Gastrocnemius medialis (tissue), 4 donors: ENCODE measurements at places on chromosomes 5 and 9.

GRCh38 chr5:19189176-19189575 lies 798.8 kb downstream of the CDH18 start:
- no peak for DNase-seq

- no peak for DNase-seq
Measured at GRCh38 chr9:104506565-104506964, 2.5 kb downstream of the OR13F1 start.

DNA sequence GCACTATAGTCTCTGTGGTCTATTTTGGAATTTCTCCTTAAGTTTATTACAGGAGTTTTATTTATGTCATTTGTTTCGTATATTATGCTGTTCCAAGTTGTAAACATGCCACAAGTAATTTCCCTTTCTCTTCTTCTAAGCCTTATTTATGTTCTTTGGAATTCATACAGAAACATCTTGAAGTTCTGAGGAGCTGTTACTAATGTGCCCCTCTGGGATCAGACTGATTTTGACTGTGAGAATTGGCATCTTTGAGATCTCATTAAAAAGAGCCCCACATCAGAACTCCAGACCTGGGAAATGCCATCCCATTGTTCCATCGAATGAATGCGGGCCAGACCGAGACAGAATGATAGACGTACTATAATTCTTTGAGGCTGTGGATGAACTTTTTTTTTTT lies 138.8 kb upstream of the CD180 start:
- DNase-seq, result no peak

DNA sequence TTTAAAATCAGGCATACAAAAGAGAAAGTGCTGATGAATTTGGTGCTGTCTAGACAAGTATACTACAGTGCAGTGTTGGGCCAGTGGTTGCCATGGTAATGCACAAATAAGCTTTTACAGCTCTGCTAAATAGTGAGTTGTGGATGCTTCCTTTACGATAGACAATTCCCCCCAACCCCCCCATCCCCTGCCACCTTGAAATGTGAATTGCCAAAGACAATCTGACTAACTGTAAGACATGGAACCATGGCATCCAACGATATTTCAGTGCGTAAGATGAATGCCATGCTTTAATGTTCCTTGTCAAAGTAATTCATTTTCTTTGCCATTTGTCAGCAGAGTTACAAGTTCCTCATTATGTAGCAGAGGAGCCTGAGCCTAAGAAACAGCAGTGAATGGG lies 91.5 kb upstream of the NREP start:
- no peak for DNase-seq

- no peak for DNase-seq
Measured at GRCh38 chr9:135494791-135495559, 5.5 kb upstream of the MRPS2 start.

GRCh38 chr9:77163884-77164283 lies 13.4 kb upstream of the VPS13A start:
- no peak for DNase-seq

DNA sequence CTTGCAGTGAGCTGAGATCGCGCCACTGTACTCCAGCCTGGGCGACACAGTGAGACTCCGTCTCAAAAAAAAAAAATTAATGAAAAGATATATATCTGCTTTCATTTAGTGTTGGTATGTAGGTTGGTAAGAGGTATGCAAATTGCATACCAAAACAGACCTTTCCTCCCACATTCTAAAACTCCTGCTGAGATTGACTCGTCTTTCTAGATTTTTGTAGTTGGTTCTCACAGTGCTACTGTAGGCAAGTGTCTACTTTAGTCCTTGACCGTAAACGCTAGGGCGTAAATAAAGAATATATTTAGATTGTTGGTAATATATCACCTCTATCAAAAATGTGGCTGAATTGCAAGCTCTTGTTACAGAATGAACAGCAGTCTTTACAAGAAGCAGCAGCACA lies 445.9 kb downstream of the CHSY3 start:
- no peak for DNase-seq

DNA sequence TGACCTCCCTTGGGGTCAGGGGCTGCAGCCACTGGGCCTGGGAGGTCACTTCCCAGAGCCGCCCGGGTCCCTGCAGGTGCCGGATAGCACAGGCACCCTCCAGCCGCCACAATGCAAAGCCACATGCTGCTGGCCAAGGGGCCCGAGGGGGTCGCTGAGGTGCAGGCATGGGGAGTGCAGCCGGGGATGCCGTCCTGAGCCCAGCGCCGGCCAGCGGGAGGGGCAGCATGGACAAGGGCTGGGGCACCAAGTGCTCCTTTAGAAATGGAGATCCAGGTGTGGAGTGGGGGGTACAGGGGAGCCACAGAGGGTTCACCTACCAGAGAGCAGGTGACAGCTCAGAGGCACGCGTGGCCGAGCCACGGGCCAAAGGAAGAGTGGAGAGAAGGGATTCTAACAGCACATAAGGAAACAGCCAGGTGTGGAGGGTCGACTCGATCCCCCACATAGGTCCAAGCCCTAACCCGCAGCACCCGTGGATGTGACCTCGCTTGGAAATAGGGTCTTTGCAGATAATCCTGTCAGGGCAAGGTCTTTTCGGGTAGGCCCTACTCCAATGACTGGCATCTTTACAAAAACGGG lies 24.7 kb downstream of the ZDHHC11B start:
- no peak for DNase-seq

GRCh38 chr5:69242215-69242927 lies 7.7 kb downstream of the CDK7 start:
- no peak for DNase-seq

DNA sequence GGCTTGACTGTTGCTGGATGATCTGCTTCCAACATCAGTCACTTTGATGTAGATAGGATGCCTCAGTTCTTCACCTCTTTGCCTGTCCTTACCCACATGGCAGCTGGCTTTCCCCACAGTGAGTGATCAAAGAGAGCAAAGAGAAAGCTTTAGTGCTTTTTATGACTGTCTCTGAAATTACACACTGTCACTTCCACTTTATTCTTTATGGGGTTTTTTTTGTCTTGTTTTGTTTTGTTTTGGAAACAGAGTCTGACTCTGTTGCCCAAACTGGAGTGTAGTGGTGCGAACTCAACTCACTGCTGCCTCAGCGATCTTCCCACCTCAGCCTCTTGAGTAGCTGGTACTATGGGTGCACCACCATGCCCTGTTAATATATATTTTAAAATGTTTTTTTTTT lies 32.4 kb upstream of the C5orf24 start:
- no peak for DNase-seq

DNA sequence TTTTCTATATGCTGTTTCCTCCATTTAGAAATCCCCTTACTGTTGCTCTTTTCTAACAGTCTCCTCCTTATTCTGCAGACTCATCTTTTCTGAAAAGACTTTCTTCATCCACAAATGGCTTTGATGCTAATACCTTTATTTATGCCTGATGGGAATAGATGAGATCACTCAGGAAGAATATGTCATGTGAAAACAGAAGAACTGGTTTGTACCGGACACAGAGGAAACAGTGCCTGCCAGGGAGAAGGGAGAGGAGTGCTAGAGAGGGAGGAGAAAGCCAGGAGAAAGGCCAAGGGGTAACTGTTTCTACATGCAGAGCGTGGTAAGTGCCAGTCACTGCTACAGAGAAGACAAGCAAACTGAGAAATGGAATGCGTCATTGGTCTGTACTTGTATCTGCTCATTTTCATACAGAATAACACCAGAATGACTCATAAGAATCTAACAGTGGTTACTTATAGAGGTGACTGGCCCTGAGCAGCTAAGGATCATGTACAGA lies 45.9 kb upstream of the PJA2 start:
- DNase-seq, result peak; percentile 27

DNA sequence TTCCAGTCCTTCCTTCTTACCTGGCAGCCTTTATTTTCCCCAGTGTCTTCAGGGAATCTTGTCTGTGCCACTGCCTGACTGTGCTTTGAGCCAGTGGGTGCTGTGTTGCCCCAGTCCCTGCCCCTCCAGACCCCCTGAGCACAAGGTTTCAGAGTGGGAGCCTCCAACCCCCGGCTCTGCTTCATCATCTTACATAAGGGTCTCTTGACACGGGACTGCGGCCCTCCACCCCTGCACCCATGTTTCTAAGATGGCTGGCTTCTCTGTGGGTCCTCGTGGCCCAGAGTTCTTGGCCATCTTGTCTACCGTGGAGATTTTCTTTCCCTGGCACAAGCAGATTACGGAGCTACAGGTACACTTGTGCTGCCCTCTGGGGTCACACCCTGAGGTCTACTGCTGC lies 194.1 kb downstream of the CACNA1B start:
- no peak for DNase-seq

DNA sequence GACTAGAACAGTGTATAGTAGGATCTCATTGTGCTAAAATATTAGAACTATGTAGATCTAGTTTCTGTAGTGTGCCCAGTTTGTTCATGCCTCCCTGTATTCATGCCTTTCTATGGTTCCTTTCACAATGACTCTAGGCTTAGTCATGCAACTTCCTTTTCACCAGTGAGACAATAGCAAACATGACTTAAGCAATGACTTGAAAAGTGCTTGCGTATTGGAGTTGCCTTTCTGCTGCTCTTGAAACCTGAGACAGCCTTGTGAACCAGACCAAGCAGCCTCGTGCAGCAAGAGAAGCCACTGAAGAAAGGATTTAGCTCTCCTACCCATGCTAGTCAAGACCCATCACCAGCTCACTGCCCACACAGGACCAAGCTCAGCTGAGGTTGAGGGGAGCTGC lies 294.5 kb upstream of the TAS2R1 start:
- no peak for DNase-seq

DNA sequence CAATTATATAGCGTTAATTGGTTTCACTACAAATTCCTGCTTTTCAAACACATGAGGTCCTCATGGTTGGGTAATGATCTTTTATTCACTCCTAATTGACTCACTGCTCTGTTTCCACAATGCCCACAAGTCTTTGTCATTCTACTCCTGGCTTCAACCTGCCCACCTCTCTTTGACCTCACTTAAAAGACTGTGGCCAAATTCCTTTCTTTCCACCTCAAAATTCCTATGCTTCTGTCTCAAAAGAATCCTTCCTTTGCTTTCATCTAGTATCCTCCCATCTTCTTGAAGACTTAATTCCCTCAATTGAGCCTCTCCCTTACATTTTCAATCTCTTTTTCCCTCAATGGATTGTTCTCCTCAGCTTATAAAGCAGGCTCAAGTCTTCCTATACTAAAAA lies 4.9 kb downstream of the APBA1 start:
- no peak for DNase-seq

DNA sequence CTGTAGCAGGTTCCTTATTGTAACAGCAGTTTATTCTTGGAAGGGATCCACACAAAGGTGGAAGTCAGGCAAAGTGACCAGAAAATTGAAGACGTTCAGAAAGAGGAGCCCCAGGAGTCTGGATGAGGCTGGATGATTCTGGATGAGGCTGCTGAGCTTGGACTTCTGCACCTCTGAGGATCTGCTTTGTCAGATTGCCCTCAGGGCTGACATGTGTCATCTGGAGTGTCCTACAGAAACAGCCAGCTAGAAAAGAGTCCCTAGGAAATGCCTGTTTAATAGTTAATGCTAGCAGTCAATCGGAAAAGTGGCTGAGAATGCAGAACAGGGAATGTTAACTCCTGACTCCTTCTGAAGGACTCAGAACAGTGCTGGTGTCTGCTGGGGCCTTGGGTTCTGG lies 236.4 kb downstream of the LRRC70 start:
- no peak for DNase-seq

GRCh38 chr5:126267438-126267837 lies 155.8 kb upstream of the GRAMD2B start:
- DNase-seq, result no peak

DNA sequence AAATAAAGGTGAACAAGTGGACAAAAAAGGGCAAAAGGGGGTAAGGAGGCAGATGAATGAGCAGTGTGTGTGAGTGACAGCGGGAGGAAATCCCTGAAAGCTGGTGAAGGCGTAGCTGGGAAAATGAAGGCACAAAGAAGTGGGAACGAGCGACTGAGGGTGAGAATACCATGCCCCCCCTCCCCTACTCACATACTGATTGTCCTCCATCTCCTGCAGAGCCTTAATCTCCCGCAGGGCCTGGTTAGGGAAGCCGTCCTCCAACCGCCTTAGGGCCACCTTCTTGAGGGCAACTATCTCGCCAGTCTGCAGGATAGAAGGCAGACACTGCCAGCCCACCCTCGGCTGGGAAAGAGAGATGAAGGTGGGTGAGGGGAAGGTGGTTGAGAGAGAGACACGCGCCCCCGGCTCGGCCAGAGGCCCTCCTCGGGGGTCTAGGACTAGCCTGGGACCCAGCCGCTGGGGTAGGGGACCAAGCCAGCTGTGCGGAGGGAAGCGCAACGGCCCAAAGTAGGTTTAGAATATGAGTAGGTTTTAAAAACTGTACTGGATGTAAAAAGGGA lies 522 bp downstream of the CDK20 start:
- no peak for DNase-seq

GRCh38 chr9:96554326-96554725 lies 65.3 kb downstream of the CDC14B start:
- no peak for DNase-seq

- no peak for DNase-seq
Measured at GRCh38 chr5:158802941-158803341, 296.8 kb downstream of the EBF1 start.

DNA sequence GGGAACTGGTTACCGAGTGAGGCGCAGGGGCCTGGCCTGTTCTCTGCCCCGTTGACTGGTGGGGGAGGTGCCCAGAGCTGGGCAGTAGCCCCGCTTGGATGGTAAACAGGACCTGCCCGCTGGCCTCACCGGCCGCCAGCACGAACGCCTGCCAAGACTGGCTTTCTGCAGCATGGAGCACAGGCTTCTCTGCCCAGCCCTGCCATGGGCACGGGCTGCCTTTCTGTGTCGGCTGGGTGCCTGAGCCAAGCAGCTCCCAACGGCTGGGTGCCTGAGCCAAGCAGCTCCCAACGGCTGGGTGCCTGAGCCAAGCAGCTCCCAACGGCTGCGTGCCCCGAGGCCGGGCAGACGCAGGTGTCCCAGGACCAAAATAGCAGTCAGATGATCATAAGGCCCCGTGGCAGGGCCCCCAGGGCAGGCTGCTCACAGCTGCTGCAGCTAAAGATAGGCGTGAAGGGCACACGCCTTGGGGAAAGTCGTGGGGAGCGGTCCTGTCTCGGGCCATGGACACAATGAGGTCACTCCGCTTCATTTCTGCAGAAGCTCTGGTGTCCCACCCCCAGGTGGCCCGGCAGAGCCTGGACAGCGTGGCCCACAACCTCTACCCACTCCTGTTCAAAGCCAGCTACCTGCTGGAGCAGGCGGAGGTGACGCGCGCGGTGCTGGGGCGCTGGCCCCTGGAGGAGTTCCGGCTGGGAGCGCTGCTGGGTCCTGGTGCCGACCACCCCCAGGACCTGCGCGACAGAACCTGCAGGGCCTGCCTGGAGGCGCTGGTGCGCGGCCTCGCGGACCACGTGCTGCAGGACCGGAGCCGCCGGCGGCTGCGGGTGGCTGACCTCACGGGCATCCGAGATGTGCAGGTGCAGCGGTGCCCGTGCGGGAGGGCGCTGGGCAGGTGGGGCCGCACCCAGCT lies at the start of gene LRRC14B:
Gene LRRC14B (plus strand): TSS at position 460 of the 913 bp plus-strand sequence. CDS start 44 bp downstream, at position 504.
- DNase-seq, result peak; percentile 98
